Activated gamma-delta T cell treated with Interleukin-2 at 50 U/mL for 16 hours (primary cell): ENCODE measurements at places on chromosomes 12 and 14.

DNA sequence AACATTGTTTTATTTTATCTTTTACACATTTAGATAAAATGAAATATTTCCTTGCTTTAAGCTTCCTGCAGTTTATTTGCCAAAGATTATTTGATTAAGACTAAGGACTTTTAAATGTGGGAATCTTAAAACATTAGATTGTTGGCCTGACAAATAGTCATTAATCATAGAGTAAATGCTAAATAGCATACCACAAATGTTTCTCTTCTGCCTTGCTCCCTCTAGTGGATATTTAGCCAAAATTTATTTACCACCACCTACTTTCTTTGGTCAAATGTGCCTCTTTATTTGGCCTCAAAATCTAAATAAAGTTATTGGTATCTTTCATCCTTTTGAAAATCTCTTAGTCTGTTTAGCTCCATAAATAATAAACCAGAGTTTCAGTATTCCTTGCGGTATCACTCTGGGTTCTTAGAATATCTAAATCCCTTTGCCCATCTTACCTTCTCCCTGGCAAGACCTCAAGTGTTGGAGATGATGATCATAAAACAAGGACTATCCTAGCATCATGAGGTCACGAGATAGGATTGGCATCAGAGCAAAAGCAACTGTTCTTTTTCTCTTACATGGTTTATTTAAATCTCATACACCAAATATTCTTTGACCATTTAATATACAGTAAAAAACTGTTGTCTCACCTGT is 150.6 kb upstream of the AEBP2 start:
- DNase-seq: no peak

DNA sequence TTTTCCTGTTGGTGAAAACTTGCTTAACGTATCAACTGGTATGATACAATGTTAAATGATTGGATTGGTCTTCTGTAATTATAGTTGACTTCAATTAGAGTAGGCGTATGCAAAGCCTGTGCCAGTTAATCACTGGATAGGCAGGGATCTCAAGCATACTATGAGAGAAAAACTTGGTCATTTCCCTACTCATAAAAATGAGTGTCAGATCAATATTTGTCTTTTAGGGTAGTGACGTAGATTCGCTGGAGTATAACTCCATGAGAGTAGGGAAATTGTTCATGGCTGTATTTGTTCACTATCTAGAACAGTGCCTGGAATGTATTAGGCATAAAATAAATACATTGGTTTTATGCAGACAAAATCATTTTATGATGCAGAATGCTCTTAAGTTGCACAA is 28.6 kb downstream of the NAA30 start:
- DNase-seq: no peak

- DNase-seq: no peak
These were observed 19.1 kb downstream of the PGAM5 start for GRCh38 chr12:132729541-132730320.

DNA sequence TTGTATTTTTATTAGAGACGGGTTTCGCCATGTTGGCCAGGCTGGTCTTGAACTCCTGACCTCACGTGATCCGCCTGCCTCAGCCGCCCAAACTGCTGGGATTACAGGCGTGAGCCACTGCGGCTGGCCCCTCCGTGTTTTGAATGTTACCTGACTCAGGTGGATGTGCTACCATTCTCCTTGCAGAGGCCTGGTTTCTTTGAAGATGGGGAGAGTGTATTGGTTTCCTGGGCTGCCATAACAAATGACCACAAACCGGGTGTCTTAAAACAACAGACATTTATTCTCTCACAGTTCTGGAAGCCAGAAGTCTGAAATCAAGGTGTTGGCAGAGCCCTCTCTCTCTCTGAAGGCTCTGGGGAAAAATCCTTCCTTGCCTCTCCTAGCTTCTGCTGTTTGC is 98.0 kb downstream of the IRF2BPL start:
- no peak for DNase-seq

- DNase-seq: no peak
These were observed 140.6 kb upstream of the PRMT8 start for GRCh38 chr12:3350432-3350831.

DNA sequence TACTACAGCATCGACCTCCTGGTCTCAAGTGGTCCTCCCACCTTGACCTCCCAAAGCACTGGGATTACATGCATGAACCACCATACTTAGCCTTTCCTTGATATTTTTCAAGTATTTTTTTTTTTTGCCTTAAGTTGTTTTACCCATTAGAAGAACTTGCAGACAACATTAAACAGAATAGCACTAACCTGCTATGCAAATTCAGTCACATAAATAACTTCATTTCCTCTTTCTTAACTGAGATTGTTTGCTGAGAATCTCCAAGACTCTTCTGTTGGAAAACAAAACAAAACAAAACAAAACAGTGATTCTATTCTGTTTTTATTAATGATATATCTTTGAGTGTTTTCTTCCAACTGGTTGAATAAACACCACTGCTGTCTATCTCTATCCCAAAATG is 115.9 kb upstream of the IFNG-AS1 start:
- no peak for DNase-seq

DNA sequence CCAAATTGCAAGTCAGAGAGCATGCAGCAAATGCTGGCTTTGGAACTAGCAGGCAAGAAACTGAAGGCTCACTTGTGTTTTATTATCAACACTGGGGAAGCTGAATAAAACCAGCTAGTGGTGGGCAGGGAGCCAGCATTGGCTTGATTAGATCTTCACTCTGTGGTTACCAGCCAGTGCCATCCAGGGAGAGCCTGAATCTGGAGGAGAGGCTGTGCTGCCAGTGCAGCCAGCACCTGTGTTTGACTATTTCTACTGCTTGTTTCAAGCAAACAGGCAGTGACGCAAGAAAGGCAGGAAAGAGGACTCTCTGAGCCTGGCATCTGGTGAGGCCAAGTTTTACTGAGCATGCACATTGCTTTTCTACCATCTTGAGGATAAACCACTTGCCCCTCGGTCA is 247.0 kb downstream of the PHLDA1 start:
- DNase-seq: no peak

DNA sequence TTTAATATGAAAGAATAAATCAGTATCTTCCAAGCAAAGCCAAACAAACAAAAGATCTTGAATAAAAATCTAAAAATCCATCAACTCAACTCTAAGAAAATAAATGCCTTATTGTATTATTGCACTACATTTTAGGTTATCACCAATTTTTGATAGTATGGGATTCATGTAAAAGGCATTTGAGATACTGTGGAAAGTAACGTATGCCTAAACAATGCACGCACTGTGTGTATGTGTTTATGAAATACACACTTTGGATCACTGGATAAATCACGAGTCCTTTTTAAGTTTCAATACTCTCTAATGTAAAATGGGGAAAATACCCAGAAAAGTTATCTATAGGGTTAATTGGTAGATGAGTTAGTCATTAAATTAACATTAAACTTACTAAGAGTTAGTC is 17.7 kb downstream of the WBP11 start:
- no peak for DNase-seq

- no peak for DNase-seq
These were observed 149.1 kb upstream of the ATP2B1 start for GRCh38 chr12:89857652-89858274.
